Endodermal cell (in vitro differentiated cells): ENCODE measurements at places on chromosomes 7 and 10. TPM values are rescaled to one million over a fixed set of nuclear protein-coding genes. Genes with fewer than 3 reads are reported as not detected.

GRCh38 chr7:27101957-27102580, 414 bp downstream of the HOXA2 start:
- peak; percentile 77 for DNase-seq

GRCh38 chr7:39195967-39196366, 218.3 kb downstream of the POU6F2 start:
- DNase-seq: no peak

The GGCT gene
- total RNA-seq: 46.4 and 54.1 TPM in 2 replicates

- no peak for DNase-seq
These were observed 20.4 kb downstream of the PHTF2 start for GRCh38 chr7:77819021-77819420.

GRCh38 chr7:134255814-134256213, 60.9 kb downstream of the SLC35B4 start:
- DNase-seq: peak; percentile 68

GRCh38 chr10:82943142-82943541, 1068.1 kb downstream of the NRG3 start:
- no peak for DNase-seq

DNA sequence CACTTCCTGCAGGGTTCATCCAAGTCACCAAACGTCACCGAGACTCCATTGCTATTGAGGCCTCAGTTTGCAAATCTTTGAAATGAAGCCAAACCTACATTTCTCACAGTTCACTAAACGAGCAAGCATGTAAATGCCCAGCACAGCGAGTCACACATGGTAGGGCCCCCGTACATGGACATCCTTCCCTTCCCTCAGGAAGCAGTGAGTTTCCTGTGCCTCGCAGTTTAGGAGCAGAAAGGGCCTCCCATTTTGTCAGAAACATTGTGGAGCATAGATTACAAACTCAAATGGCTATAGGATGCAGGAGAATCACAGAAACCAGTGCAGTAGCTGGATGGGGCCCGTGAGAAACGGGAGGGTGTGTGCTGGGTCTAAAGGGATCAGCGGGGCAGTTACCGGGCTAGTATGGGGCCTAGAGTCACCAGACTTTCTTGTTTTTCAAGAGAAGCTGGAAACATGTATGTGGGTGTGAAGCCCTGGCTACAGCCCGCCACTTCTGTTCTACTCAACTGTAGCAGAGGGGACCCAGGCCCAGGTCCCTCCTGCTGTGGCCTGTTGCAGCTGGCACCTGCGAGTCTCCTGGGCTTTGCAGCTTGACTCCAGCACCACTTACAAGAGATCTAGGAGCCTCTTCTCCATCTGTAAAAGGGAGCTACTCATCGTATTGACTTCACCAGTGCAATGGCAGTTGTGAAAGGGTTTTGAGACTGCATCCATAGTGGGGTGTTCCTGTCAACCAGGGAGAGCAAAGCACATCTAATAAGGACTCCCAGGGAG, 14.2 kb upstream of the SLC18A3 start:
- DNase-seq: no peak

GRCh38 chr10:11018432-11018841, 765 bp downstream of the CELF2 start:
- peak; percentile 72 for DNase-seq
